HuH-7 (cell line): ENCODE measurements at places on chromosomes 2 and 18.

GRCh38 chr18:12852566-12853315, 31.3 kb downstream of the PTPN2 start:
- DNase-seq: no peak

- DNase-seq: no peak
Observed at GRCh38 chr2:37284381-37284780, 40.3 kb downstream of the PRKD3 start.

GRCh38 chr2:179137200-179137759, 87.3 kb upstream of the CCDC141 start:
- no peak for DNase-seq

GRCh38 chr2:18516112-18516511, 44.3 kb downstream of the RDH14 start:
- DNase-seq: no peak
